Forelimb muscle (tissue), 1 donor: ENCODE measurements at places on chromosomes 1 and 21.

DNA sequence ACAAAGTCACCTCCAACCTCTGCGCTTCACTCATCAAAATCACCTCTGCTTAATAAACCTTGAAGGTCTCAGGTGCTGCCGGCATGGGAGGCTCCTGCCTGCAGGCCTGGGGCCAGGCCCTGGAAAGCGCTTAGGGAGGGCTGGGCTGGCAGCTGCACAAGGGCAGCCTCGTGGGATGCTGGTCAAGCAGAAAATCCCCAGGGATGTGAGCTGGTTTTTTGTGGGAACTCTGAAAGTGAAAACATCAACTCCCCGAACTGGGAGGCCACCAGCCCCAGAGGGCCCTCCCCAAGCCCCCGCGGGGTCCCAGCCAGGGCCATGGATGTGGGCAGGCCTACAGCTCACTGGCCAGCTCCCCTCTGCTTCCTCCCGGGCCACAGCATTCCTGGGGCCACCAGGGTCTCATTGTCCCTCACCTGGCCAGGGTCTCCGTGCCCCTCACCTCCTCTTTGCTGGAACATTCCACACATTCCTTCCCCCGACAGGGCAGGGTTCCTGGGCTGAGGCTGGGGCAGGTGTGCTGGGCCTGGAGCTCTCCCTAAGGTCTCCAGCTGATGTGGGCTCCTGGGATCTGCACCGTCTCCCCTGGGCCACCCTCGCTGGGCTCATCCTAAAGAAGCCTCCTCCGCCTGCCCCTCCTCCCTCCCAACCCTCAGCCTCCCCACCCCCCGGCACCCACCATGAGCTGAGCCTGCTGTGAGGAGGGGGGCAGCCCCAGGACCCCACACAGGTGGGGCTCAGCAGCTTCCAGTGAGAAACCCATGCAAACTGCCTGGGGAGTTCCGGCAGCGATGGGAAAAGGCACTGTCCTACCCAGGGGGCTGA lies 36.0 kb upstream of the POFUT2 start:
- DNase-seq, result no peak

DNA sequence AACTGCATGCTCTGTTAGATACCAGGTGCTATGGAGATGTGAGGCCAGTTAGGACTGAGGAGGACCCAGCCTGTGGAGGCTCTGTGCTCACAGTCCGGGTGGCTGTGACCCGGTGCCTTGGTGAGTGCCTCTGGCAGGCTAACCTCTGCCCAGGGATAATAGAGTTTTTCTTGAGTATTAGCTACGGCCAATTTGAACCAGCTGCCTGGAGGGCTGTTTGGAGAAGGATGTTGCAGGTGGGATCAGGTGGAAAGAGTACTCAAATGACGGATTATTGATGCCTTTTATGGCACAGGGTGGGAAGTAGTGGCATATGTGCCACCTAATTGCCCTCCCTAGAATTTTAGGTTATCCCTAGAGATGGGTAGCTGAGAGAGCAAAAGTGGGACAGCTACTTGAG lies 182.7 kb downstream of the GRIK3 start:
- no peak for DNase-seq

DNA sequence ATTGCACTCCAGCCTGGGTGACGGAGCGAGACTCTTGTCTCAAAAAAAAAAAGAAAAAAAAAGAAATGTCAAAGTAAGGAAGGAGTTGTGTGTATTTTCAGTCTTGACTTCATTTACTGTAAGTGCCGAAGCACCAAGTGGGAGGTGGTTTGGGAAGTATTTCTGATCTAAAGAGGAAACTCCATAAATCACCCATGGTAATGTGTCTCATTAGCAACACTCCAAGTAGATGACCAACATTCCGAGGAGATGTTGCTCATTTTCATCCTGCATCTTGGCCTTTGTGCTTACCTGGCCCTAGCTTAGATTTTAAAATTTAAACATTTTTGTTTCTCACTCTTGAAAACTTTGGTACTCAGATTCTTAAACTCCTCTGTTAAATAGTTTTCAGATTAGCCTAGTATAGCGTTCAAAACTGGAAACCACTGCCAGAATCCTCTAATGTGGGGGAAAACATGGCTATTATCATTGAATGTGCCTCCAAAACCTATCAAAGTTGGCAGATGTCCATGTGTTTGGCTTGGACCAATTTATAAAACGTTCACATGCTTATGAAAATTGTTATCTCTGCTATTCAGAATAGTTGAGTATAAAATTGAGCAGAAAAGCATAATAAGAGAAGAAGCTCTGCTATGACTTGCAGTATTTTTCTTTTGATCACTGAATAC lies 110.4 kb downstream of the NFIA start:
- no peak for DNase-seq

DNA sequence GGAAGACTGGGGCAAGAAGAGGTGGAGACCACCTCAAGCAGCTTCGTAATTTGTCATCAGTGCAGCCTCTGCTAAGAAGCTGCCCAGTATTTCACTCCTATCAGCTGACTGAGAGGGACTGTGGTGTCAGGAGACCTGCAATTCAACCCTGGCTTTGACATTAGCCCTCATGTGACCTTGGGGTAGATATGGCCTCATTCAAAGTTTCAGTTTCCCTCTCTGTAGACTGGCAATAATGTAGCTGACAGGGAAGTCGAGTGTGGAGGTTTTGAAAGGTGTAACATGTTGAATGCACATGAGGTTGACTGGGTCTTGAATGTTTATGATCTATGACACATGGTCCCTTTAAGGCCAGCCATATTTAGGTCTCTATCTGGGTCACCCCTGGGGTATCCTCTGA lies 2.2 kb upstream of the SPRR4 start:
- no peak for DNase-seq

- no peak for DNase-seq
Observed at GRCh38 chr21:42878678-42878992, 704 bp downstream of the WDR4 start.

GRCh38 chr1:27403065-27403726 lies 10.8 kb downstream of the GPR3 start:
- no peak for DNase-seq

GRCh38 chr21:45269861-45270260 lies 17.8 kb downstream of the POFUT2 start:
- no peak for DNase-seq
